ENCODE measurements at places on chromosomes 4 and X.

DNA sequence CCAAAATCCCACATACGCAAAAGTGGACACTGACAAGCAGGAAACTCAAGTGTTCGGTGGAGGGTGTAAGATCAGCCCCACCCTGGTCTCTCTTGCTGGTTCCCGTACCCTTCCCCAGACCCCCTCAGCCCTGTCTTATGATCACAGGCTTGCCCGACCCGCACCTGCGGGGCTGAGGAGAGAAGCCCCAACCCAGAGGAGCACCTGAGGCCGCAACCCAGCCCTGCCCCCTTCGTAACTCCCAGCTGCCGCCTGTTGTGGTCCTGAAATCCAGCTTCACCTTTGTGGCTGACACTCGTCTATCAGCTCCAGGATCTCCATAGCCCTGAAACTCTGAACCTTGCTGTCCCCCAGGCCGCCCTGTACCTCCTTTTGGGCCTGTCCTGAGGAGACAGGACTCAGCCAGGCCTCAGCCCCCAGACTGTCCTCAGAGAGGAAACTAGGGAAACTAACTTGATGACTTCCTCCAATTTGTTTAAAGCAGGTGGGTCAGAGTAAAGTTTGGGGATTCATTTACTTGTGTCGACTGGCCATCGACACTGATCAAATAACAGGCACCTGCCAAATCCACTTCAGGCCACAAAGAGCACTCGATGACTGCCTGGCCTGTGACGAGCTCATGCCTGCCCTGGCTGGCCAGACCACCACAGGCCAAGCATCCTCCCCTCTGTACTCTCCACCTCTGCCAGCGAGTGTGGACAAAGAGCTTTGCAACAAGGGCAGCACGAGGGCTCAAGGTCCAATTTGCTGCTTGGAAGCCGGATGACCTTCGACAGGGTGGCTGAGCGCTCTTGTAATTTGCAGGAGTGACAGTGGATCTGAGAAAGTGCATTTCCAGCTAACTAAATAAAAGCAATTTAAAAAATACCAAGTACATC lies 19.3 kb downstream of the DCTD start:
- peak; percentile 25 for DNase-seq

DNA sequence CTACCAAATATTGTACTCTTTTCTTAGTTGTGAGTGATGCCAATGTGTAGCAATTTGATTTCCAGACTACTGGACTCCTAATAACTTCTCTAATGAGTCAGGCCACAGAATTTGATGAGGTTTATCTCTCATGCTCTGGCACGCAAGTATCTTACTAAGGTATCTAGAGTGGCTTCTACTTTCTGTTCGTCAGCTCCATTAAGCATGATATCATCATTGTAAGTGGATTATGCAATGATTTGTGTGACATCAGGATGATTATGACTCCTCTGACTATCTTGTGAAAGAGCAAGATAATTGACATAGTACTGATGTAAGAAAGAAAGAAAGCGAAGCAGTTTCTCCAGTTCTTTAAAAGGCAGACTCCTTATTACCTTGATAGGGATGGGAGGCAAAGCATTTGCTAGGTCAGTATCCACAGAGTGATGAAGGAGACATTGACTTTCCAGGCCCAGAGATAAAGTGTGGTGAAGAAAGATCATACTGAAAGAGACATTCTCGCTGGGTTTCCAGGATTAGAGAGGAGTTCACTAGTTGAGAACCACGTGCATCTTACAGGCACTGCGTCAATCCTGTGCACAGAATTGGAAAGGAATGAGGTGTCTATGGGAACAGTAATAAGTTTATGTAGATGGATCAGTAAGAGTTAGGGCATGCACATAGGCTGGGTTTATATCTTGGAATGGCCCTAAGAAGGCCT lies 161.9 kb upstream of the STK26 start:
- DNase-seq, result no peak

- DNase-seq, result no peak
Observed at GRCh38 chr4:2413821-2414610, 4.4 kb downstream of the ZFYVE28 start.

DNA sequence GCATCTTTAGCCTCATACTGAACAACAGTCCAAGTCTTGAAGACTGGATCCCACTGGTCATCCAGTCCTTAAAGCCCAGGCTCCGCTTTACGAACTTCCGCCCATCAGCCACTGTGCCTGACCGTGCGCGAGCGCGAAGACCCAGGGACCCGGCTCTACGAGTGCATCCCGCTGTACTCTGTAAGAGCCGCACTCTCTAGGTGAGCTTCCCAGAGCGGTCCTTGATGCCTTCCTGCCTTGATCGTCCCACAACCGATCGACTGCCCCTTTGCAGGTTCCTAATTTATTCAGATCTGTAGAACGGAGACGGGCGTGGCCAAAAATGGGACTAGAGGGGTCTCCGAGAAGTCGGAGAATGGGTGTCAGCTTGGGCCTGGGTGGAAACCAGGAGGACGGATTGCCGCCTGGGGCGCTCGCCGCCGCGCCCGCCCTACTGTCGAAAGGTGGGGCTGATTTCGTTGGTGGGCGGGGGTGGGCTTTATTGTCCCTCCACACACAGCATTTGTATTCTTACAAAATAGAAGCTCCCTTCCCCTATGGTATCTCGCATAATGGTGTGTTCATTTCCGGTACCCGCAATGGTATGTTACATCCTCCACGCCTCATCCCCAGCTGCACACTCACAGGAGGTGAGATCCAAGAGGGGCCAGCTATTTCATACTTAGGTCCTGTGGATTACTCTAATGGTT lies 42.3 kb upstream of the FAM156A start:
- DNase-seq, result no peak

- DNase-seq, result no peak
Observed at GRCh38 chrX:8987672-8988250, 46.2 kb downstream of the FAM9B start.

DNA sequence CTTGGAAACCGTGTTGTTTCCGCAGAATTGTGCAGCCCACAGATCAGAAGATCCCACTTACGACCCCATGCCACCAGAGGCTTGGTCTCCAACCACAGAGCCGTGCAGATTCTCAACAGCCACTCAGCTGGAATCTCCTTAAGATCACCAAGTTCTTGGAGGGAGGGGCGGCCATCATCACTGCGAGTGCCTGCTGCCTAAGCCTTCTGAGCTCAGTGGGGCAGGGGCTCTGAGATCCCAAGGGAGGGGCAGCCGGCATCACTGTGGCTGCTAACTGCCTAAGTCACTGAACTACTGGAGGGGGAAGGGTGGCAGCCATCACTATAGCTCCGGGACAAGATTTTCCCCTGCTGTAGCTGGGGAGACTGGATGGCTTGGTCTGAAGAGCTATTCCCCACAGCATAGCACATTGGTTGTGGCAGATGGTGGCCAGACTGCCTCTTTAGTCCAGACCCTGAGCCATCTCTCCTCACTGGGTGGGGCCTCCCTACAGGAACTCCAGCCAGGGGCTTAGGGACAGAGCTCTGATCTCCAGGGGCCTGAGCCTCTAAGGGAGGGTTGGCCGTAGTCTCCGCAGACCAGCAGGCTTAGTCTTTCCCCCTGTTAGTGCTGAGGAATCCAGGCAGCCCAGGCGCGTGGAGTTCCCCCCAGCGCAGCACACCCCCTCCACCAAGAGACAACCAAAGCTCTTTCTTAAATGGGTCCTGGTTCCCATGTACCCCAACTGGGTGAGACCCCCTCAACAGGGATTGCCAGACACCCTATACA lies 1483.9 kb downstream of the ADGRL3 start:
- DNase-seq, result no peak

DNA sequence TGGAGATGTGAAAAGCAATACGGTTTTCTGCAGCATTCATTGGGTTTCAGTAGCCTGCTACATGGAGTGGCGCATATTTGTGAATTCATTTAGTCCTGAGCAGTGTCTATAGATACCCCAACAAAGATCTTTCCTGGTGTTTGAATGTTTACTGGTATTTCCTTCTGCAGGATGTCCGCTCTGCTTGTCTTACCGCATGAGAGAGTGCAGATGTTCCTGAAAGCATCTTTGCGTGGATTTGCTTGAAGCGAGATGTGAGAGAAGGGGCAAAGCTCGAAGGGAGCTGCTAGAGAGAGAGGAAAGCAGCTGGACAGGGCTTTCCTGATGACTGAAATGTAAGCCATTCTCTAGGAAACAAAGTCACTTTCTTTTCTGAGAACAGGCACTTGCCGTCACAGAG lies 40.9 kb upstream of the GYPA start:
- peak; percentile 58 for DNase-seq

- DNase-seq, result no peak
Observed at GRCh38 chrX:129000797-129001196, 522.5 kb downstream of the SMARCA1 start.

GRCh38 chr4:2412534-2412884 lies 5.9 kb downstream of the ZFYVE28 start:
- DNase-seq, result no peak

- no peak for DNase-seq
Observed at GRCh38 chr4:129129143-129129542, 33.2 kb downstream of the C4orf33 start.

- no peak for DNase-seq
Observed at GRCh38 chr4:40419231-40419912, 84.2 kb downstream of the CHRNA9 start.

DNA sequence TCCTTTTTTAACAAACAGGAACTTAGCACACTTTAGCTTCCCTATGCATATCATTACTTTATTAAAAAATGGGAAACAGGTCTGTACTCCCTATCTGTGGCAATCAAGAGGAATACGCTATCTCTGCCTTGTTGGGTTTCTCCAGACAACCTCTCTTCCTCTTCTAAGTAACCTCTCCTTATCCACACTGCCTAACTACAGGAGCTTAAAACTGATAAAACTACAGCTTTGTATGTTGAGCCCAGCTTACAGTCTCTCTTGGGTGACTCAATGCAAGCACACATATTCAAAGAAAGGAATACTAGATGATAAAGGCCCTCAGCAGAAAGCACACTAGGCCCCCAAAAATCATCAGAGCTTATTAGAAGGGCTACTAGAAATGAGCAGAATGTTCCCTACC lies 8.9 kb downstream of the NUP62CL start:
- no peak for DNase-seq

GRCh38 chrX:68665502-68665901 lies 18.0 kb downstream of the STARD8 start:
- no peak for DNase-seq

DNA sequence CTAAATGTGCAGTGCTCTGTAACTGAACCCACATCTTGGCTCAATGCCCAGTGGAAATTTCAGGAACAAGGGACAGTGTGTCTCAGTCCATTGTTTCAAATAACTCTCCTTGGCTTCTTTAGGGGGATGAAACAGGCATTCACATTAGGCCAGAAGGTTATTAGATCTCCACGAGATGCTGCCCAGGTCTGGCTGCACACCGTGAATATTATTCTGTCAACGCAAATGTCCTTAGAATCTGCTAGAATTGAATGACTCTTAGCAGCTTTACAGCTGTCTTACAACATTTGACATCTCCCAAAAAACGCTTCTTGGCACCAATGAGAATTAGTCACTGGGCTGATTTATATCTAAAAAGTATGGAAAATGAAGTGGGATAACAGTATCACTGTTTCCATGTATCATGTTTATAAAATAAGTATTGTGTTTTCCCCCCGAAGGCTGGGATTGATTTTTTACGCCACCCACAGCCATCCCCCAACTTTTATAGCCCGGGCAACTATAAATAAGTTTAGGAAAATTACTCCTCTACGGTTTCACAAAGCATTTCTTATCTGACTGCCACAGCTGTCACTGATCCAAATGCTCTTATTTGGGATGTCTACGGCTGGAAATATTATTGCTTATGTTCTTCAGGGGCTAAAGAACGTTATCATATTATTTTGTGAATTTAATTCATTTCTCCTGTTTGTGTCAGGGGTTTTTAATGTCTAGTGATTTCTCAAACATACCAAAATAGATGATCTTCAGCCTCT lies 559.7 kb upstream of the FAT1 start:
- no peak for DNase-seq

GRCh38 chr4:677431-678293 lies 3.3 kb downstream of the MYL5 start:
- no peak for DNase-seq

- DNase-seq, result no peak
Observed at GRCh38 chr4:16261313-16261878, 35.1 kb upstream of the TAPT1 start.

- no peak for DNase-seq
Observed at GRCh38 chr4:150117629-150118028, 39.4 kb downstream of the DCLK2 start.

DNA sequence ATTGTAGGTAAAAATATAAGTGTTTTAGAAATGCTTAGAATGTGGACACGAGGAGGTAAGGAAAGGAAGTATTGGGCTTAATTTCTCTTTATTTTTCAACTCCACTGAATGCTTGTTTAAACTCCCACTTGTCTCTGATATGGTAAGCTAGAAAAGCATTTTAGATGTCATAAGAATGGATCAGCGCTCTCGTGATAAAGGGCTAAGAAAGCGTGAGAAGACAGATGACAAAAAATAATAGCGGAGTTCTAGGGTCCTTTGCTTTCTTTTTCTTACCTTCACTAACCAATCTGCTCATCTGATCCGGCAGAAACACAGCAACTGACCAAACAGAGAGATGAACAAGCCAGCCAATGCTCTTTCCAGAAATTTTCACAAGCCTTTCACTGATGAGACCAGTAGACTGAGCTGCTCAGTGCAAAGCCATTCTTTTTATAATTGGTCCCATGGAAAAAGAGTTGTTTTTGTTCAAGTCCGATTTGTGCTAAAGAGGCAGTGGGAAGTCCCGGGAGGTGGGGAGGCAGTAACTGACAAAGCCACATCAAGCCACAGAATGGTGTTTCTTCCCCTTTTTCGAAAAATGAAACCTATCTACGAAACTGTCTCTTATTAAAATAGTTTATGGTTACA lies at the start of gene TASL:
TASL (minus strand) TSS at position 405 of the 630 bp plus-strand sequence. CDS start 17,411 bp downstream, outside the sequence.
- DNase-seq, result no peak

GRCh38 chr4:68342134-68342533 lies 7.8 kb downstream of the YTHDC1 start:
- DNase-seq, result no peak

DNA sequence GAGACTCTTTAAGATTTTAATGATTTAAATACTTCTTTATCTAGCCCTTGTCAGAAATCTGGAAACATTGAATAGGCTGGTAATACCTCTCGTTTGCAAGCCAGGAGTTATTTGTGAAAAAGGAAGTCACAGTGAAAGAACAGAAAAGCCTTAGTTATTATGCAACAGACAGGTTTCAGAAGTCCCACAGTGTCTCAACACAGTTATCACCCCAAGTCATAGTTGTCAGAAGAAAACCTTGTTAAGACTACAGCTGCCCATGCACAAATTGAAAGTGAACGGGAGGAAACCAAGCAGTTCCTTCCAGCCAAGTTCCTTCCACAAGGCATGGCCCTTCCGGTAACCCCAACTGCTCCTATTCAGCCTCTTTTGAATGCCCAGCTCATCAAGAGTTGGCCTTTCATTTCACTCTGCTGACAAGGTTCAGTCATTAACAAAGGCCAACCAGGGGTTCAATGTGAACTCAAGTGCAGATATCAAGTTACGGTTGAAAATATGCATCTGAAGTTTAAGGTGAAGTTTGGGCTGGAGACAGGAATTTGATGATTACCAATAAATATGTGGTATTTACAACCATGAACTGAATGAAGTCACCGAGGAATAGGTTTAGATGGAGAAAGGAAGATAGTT lies 15.6 kb downstream of the ALPK1 start:
- DNase-seq, result no peak

- DNase-seq, result peak; percentile 62
Observed at GRCh38 chr4:10095296-10095991, 21.2 kb downstream of the WDR1 start.

Data from kidney (tissue), 22 donors.